ENCODE measurements at places on chromosomes 16 and 17.

DNA sequence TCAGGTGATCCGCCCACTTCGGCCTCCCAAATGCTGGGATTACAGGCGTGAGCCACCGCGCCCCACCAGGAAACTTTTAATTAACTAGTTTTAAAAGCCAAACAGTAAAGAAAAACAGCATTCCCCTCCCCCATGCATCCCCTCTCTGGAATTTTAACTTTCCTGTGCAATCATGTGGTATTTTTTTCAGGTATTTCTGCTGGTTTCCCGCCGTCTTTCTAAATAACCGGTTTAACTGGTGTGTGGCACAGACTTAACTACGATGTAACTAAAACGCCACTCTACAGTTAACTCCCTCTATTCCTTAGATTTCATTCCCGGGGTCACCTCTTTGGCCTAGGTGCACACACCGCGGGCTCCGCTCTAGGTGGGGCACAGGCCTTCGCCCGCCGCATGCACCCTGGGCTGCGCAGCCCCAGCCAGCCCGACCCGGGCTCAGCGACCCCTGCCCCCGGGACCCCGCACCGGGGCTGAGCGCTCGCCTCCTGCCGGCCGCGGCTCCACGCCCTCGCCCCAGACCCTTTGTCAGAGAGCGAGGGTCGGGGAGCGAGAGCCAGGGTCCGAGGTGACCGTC, 15.1 kb upstream of the UTP6 start:
- DNase-seq = no peak

DNA sequence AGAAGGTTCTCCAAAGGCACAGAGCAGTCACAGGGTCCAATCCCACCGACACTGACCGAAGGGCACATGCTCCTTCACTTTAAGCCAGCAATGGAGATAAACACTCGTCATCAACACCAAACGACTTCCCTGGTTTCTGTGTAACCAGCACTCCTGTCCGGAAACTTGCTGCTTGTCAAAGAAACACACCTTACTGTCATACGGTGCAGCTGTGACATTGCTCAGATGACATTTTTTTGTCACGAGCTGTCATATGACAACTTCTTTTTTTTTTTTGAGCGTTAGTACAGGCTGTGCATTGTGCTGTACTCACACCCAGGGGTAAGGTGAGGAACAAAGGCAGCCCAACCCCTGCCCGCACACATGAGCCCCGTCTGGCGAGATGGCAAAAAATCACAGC, 39.2 kb downstream of the TLE7 start:
- DNase-seq = no peak

GRCh38 chr17:27478901-27479538, 22.8 kb downstream of the KSR1 start:
- no peak for DNase-seq

DNA sequence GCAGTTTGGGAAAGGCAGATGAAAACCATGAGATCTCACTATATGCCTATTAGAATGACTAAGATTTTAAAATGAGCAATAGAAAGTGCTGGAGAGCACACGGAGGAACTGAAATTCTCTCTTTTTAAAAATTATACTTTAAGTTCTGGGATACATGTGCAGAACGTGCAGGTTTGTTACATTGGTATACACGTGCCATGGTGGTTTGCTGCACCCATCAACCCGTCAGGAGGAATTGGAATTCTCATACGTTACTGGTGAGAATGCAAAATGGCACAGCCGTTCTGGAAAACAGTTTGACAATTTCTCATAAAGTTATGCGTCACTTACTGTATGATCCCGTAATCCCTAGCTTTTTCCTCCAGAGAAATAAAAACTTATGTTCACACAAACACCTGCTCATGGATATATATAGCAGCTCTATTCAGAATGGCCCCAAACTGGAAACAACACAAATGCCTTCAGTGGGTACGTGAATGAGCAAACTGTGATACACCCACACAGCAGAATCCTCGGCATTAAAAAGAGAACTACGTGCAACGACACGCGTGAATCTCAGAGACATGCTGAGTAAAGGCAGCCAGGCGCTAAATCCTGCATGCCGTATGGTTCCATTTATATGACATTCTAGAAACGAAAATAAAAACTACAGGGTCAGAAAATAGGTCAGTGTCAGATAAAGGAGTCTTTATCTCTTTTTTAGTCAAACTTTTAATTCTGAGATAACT, 11.8 kb downstream of the PIK3R6 start:
- DNase-seq = no peak

- no peak for DNase-seq
These were observed 20.0 kb upstream of the RASD1 start for GRCh38 chr17:17515934-17516930.

- no peak for DNase-seq
These were observed 29.4 kb downstream of the HLF start for GRCh38 chr17:55294042-55294751.

GRCh38 chr16:13351601-13352217, 450.3 kb downstream of the SHISA9 start:
- no peak for DNase-seq

- no peak for DNase-seq
These were observed 45.0 kb downstream of the SRCIN1 start for GRCh38 chr17:38560503-38561318.

DNA sequence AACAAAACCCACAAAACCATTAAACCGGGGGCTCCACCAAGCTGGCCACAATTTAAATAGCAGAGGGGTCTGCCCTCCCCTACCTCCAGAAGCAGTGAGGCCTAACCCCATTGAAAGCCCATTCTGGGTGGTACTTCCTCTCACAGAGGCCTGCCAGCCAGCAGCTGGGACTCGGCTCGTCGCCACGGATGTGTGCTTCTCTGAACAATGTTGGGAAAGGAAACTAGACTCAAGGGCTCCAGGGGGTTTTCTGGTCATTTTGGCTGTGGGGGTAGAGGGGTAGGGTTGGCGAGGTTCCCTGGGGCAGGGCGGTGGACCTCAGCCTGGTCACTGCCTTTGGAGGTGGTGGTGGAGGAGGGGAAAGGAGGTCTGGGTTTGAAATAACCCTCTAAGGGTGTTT, 4.7 kb upstream of the PLCG2 start:
- DNase-seq = no peak

- DNase-seq = no peak
These were observed 6.2 kb downstream of the ZNF843 start for GRCh38 chr16:31436221-31437045.

DNA sequence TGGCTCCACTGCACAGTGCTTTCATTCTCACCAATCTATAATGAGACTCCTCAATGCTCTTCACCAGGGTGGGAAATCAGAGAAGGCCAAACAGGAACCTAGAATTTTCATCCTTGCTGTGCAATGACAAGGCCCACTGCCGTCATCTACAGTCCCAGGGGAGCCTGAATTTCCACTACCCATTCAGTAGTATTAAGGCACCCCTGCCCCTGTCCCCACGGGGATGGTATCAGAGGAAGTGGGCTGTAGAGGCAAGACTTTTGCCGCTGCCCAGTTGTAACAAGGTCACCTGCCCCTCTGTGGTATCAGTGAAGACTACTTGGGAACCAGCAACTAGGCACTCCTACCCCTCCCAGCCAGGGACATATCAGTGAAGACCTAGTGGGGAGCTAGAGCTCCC, 104.5 kb downstream of the C16orf78 start:
- DNase-seq = no peak

DNA sequence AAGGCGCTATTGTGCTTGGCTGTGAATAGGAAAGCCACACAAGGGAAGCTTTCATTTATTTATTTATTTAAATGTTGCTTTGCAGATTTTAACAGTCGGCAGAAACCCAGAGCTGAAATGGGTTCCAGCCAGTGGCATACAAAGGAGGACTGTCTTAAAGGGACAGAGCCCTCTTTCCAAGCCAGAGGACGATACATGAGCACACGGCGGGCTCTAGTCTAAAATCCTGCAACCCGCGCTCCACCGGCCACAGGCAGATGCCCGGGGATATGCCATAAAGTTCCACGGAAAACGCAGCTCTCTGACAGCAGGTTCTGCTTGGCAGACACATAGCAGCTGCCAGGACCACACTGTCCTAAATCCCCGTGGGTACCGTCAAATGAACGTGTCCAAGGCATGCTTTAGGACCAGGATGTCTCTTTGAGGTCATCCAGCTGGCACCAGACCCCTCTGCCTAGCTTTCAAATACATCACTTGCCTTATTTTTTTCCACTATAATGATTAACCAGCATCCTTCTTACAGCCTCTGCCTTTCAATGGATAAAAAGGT, 64.6 kb downstream of the CYTH1 start:
- no peak for DNase-seq
